Hepatocyte (in vitro differentiated cells): ENCODE measurements at places on chromosomes 3 and 15. TPM values are rescaled to one million over a fixed set of nuclear protein-coding genes. Genes with fewer than 3 reads are reported as not detected.
A peak's percentile ranks its signal among the peaks of the same experiment; 100 is the strongest.

DNA sequence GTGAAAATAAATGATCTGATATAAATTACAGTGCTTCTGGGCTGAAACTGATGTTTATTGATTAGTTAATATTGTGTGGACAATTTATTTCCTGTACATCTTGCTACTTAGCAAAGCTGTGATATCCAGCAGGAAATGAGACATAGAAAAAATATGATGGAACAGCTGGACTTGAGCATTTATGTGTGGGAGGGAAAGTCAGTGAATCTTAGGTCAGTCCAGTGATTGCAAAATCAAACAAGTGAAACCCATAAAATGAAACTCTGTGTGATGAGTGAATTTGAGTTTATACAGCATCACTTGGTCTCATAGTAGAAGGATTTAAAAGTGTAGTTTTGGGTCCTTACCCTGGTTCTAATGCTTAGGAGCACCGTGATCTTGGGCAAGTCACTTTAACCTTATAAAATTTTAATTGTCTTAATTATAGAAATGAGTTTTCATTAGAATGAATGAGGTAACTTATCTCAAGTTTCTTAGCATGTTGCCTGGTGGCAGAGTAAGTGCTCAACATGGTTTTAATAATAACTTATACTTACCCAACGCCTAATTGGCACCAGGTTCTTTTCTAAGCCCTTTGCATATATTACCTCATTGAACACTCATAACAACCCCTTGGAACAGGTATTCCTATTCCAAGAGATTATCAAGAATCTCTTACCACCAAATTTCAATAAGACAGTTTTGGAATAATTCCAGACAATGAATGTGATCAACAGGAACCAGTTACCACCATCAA lies 194.6 kb downstream of the ADAMTSL3 start:
- peak; percentile 33 for DNase-seq

GRCh38 chr15:35491999-35492398 lies 54.0 kb downstream of the DPH6 start:
- peak; percentile 12 for DNase-seq

DNA sequence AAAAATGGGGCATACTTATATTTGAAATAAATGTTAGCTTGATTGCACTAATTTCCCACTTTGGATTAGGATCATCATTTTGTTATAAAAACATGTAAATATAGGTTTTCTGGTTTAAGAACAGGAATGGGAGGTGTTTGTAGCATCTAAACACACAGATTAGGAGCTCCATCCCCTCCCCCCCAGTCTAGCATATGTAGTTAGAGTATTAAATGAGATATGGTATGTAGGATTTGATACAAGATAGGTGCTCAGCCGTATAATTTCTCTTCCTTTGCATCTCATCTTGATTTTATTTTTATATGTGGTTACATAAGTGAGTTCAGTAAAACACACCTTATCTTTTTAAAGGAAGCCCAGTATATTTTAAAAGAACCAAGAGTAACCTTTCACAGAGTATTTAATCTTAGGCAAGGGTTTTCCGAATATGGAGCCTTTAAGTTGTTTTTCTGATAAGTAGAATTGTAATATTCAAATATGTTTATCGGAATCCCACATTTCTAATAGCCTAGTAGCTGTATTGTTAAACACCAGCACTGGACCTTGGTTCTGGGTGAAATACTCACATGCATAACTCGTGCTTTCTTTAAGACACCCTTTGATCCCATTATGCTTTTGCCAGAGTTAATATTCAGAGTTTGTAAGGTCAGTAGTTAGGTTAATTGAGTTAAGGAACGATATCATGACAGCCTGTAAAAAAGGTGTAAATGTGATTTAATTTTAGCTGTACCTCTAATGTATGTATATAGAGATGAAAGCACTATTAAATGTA lies 2.3 kb downstream of the SLC25A36 start:
- no peak for DNase-seq

Gene COLQ
- 0.27 and 5.5 TPM in 2 replicates for total RNA-seq

Gene SAMMSON
- 0.10 TPM in 1 of 2 replicates, not detected in the other for total RNA-seq

Gene ITIH1
- total RNA-seq, result 120 and 154 TPM in 2 replicates

Gene MESP1
- total RNA-seq, result 0.48 and 0.50 TPM in 2 replicates

GRCh38 chr3:152323834-152324233 lies 55.1 kb downstream of the MBNL1 start:
- DNase-seq, result no peak

GRCh38 chr15:26891448-26892181 lies 24.8 kb downstream of the GABRA5 start:
- peak; percentile 88 for DNase-seq

DNA sequence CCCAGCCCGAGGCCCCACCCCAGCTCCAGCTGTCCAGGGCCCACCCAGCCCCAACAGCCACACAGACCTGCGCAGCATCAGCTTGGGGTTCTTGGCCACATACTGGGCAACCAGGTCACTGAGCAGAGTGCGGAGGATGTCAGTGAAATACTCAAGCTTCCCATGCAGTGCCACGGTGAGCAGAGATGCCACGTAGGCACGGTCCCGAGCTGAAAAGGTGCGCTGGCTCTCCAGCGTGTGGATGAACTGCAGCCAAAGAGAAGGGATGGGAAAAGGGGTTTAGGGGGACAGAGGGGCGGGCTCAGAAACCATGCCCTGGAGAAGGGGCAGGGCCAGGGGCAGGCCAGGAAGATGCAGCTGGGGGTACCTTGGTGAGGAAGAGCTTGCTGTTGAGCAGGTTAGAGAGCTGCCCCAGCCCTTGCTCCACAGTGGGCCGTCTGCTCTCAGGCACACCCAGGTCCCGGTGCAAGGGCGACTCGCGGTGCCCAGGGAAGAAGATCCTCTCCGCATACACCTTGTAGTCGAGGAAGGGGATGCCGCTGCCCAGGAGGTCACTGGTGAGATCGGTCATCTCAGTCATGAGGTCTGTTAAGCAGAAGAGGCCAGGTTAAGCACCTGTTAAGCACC lies 17.4 kb downstream of the PLXNB1 start:
- DNase-seq, result no peak

Gene CCDC13
- 0.63 TPM in 1 of 2 replicates, not detected in the other for total RNA-seq

DNA sequence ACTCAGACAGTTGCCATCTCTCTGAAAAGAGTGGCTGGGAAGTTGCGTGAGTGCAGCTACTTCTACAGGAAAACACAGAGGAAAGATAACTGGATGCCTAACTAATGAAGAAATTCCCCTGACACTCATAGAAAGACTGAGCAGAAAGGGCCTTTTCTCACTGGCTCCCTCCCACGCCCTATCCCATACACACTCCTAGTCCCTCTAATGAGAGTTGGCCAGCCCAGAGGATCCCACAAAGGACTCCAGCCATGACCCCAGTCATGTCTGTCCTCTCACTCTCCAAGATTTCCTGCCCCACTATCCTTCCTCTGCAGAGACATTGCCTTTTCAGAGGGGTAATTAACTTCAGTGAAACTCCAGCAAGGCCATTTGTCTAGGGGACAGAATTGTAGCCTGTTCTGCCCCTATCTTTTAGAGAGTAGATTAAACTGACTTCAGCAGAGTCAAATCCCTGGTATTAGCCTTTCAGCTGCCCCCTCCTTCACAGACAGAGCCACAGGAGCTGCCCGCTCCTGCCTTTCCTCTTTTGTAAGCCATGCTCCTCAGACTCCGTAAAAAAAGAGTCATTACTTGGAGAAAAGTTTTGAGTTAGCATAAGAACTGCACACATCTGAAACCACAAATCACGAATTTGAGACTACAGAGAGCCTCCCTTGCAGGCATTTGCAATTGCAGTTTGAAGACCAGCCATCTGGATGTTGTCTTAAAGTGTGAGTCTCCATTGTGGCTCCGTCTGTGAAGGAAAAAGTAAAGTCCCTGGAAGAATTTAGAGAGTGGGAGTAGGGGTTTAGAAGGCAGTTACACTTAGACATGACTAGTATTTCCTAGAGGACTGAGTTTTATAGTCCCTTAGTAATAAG lies 129.1 kb upstream of the SEMA6D start:
- peak; percentile 7 for DNase-seq

- DNase-seq, result no peak
These were observed 2.3 kb upstream of the SYNM start for GRCh38 chr15:99102332-99103235.

Gene KCNMB2
- 0.52 and 2.4 TPM in 2 replicates for total RNA-seq

DNA sequence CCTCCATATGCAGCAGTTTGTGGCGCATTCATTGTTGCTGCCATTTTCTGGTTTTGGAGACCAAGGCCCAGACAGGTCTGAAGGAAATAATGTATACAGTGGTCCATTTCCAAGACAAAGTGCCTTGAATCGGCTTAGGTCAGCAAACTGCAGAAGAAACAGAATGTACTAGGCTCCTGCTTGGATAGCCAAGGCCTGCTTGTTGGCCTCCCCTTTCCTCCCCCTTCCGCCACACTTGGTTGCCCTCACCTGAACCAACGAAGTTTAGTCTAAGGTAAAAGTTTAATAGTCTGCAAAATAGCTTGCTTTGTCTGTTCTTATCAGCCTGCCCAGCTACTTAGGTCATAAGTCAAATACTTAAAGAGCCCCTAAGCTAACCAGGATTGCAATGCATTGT lies 12.0 kb upstream of the RTP3 start:
- peak; percentile 5 for DNase-seq

Gene LNP1
- 4.3 and 5.8 TPM in 2 replicates for total RNA-seq

DNA sequence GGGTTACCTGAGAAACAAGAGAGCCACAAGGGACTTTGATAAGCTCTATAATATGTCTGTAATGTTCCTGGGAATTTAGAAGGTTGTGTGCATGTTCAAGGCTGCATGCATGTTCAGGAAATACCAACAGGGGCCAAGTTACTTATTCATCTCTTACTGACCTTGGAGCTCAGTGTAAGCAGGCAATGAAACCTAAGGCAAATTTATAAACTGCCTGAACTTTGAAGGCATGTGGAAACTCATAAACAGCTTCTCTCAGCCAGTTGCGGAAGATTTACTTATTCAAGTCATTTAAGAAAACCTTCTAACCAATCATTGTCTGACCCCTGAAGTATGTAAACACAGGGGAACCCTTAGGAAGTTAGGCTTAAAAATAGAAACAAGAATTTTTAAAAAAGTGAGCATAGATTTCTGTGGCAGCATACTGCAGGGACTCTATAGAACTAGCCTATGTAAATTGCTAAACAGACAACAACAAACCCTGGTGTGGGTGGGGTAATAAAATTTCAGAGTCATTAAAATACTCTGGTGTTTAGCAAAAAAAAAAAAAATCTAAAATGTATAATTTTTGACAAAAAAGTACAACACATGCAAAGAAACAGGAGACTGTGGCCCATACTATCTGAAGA lies 57.2 kb downstream of the SLC15A2 start:
- DNase-seq, result peak; percentile 8

GRCh38 chr3:58214484-58215316 lies 3.9 kb upstream of the DNASE1L3 start:
- DNase-seq, result peak; percentile 37

DNA sequence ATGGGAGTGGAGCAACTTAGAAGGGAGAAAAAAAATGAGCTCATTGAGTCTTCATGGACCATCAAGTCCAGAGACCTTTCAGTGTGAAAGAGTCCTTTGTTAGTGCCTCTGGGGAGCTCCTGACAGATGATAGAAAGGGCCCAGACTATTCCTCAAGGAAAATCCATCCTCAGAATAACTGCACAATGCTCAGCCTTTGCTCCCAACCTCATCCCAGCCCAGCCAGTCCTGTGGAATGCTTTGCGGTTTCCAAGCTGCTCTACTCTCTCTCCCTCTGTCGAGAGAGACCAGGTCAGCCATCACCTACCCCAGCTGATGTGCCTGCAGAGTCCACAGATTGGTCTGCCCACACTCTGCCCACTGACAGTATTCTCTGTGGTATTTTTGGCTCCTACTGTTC lies 406.2 kb downstream of the MFSD1 start:
- DNase-seq, result no peak

DNA sequence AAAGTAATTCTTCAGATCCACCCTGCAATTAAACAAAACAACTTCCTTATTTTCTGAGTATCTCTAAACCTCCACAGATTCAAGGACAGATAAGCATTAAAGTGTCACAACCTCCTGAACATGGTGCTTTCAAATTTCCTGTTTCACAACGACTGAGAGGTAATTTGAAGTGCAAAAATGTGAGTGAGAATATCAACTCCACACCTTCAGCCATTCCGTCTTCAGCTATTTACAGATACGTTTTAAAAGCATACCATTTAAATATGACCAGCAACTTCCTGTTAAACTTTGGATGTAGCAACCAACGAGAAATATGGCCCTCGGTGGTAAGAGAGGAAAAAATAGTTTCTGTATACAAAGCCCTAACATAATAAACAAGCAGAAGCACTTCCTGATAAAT lies 32.1 kb upstream of the PCSK6 start:
- no peak for DNase-seq

- no peak for DNase-seq
These were observed 260.0 kb downstream of the EBLN2 start for GRCh38 chr3:73321286-73321999.

- DNase-seq, result peak; percentile 30
These were observed 155.7 kb downstream of the GREM1 start for GRCh38 chr15:32873284-32874114.

Gene PLA2G4F
- 0.96 and 1.1 TPM in 2 replicates for total RNA-seq

Gene IL5RA
- 1.5 TPM in 1 of 2 replicates, not detected in the other for total RNA-seq

DNA sequence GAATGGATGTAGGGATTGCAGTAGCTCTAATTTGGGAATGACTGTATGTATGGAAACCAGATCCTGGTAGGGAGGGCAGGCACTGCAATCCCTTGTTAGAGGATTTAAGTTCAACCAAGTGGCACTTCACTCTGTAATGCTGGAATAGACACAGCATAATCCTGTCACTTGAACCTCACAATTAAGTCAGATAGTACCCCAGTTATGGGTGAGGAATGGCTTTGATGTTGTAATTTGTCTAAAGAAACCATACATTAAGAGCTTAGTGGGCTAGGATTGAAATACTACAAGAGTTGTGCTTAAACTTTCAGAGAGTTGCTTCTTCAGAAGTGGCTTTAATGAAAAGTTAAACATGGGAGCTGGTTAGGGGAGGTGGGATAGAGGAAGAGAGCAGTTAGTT lies 9.3 kb downstream of the RAB7A start:
- no peak for DNase-seq

Gene ACP3
- total RNA-seq, result 7.7 TPM in 2 replicates

Gene CLDN18
- total RNA-seq, result 73.0 and 91.5 TPM in 2 replicates

- DNase-seq, result no peak
These were observed 27.0 kb upstream of the MUC4 start for GRCh38 chr3:195838714-195839113.

Gene CX3CR1
- 0.28 and 0.70 TPM in 2 replicates for total RNA-seq

DNA sequence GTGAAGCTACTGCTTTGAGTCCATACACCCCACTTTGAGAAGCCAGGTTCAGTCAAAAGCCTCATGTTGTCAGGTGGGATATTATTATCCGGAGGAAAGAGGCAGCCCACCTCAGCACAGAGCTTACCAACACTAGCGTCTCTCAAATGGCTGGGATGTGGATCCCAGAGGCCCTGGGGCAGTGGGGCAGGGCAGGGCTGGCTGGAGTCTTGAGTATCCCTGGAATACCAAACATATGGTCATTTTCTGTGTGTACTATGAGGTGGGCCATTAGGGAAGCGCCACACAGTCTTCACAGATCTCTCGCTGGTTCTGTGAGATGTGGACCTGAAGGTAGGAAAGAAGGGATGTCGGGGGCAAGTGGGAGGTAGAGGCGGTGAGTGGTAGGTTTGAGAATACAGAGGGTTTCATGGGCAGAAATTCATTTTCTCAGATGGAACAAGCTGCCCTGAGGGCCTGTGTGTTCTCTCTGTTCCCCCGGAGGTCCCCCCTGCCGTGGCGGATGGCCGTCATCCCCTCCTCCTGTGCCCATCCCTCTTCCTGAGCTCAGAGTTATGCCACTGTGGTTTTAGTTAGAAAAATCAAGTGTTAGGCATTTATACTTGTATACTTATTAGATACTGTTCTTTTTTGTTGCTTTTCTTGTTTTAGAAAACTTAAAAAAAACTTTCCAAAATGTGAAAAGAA lies 66.4 kb downstream of the USP13 start:
- no peak for DNase-seq

Gene GOLGA6B
- 0.08 TPM in 1 of 2 replicates, not detected in the other for total RNA-seq

GRCh38 chr3:170038434-170039110 lies 777 bp downstream of the GPR160 start:
- peak; percentile 65 for DNase-seq
